GDM1 (cell line): ENCODE measurements at places on chromosomes 3 and 15.

- no peak for DNase-seq
Observed at GRCh38 chr3:127821394-127821793, 921 bp downstream of the MGLL start.

DNA sequence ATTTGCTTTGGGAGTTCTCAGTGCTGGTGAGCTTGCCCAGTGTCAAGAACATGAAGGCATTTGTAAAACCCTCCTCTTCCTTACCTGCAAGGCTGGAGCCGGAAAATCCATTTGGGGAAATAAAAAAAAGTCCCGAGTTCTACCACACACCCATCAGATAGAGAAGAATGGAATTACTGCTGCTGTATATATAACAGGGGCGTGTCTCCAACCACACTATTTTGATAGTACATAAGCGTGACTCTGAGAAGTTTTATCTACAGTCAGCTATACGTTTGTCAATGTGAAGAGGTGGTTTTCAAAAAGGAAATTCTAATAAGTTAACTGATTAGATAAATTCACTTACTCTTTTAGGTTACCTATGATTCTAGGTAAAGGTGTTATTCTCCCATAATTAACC, 1.3 kb upstream of the CPA3 start:
- DNase-seq: no peak

DNA sequence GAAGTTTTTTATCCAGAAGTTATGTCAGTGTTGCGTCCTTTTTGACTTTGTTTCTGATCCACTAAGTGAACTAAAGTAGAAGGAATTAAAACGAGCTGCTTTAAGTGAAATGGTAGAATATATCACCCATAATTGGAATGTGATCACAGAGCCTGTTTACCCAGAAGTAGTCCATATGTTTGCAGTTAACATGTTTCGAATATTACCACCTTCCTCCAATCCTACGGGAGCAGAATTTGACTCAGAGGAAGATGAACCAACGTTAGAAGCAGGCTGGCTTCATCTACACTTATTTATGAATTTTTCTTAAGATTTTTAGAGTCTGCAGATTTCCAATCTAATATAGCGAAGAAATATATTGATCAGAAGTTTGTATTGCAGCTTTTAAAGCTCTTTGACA, 57.6 kb downstream of the DNAH1 start:
- no peak for DNase-seq

DNA sequence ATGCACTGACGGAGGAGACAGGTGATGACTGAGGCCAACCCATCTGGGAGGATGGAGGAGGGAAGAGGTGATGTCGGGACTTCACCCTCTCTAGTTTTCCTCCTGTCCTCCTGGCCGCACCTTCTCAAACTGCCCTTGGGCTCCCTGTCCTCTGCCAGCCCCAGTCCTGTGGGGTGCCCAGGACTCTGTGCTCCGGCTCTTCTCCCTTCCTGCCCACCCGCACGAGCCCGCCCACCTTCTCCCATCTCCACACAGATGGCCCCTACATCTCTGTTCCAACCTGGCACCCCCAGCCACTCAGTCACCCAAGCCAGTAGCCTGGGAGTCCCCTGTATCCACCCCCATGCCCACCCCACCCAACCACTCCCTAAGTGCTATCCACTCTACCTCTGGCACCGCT, 206.7 kb upstream of the LINGO1 start:
- no peak for DNase-seq

GRCh38 chr3:113285226-113285625, 73.9 kb downstream of the BOC start:
- no peak for DNase-seq

DNA sequence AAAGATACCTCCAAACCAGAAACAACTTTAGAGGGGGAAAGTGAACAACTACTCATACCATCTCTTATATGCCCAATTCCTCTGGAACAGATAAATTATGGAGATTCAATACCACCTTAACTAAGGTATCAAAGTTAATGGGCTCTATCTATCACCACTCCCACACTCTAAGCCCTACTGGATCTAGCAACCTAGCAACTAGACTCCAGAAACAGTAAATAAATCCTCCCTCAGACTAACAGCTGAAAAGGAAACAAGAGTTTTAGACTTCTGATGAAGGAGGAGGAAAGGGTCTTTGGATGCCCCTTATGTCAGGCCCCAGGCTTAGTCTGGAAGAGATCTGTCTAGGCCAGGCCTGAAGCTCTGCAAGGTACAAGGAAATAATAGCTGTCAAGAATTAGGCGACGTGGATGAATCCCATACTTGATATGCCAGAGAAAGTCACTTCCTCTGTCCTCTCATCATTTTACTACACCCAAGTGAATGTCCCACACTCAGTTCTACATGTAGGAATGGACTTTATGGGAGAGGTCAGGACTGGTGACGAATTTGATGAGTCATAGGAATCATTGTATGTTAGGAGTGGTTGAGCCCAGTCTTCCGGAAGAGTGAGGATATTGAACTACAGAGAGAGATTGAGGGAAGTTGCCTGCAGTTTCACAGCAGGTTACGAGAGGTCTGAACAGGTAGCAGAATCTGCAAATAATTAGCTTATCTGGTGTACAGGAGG, 113.8 kb downstream of the AKAP13 start:
- no peak for DNase-seq

- DNase-seq: no peak
Observed at GRCh38 chr15:56098195-56098863, 104.9 kb upstream of the NEDD4 start.

GRCh38 chr15:99076555-99077308, 28.1 kb upstream of the SYNM start:
- DNase-seq: peak; percentile 71

DNA sequence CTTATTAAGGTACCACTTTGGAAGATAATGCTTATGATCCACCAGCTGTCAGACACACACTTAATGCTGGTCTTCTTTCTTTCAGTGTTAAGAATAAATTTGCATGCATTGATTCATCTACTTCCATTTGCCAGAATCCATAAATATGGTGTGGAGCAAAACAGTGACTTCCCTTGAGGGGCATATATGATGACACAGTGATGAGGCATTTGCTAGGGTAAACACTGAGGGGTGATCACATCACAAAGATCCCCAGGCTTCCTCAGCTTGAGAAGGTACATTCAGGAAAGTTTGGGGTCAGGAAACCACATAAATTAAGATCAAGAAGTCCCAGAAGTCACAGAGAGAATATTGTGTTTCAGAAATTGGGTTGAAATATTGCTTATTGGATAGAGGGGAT, 9.9 kb upstream of the ZBED2 start:
- no peak for DNase-seq

- no peak for DNase-seq
Observed at GRCh38 chr15:26757141-26757540, 15.7 kb downstream of the GABRB3 start.

GRCh38 chr3:69255928-69256327, 130.0 kb downstream of the FRMD4B start:
- DNase-seq: no peak

- no peak for DNase-seq
Observed at GRCh38 chr15:99167201-99167600, 62.3 kb downstream of the SYNM start.

DNA sequence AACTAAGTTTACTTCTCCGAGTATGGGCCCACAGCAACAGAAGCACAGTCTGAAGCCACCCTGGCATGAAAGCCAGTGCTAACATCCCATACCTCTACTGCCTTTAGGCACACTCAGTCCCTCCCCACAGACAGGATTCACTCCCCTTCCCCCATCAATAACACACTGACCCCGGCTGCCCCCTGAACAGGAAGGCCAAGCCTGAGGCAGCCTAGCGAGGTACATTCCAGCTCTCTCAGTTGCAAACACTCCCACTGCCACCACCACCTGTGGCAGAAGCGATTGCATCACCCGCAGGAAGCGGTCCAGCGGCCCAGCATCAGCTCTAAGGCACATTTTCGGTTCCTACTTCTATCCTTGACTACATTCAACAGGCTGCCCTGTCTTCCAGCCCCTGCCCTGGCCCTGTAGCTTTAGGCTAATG, 7.0 kb upstream of the BMF start:
- DNase-seq: peak; percentile 9

GRCh38 chr3:195508185-195508584, 34.9 kb downstream of the PPP1R2 start:
- no peak for DNase-seq

- DNase-seq: no peak
Observed at GRCh38 chr3:151751161-151751560, 17.4 kb downstream of the AADACL2 start.

GRCh38 chr3:130558366-130558765, 41.4 kb downstream of the COL6A6 start:
- DNase-seq: no peak

DNA sequence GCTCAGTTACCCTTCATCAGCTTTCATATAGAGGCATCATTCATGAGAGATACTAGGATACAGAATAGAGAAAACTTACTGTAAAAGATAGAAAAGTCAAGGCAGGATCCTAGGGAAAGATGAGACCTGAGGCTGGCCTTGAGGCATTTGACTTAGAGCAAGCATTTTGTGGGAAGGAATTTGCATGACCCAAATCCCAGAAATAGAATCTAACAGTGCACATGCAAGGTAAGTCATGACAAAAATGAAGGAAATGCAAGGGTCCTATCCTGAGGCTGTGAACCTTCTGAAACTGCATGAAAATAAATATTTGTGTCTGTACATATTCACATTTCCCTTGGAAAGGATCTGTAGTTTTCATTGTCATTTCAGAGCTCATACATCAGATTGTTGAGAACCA, 122.3 kb downstream of the HCN4 start:
- DNase-seq: no peak

DNA sequence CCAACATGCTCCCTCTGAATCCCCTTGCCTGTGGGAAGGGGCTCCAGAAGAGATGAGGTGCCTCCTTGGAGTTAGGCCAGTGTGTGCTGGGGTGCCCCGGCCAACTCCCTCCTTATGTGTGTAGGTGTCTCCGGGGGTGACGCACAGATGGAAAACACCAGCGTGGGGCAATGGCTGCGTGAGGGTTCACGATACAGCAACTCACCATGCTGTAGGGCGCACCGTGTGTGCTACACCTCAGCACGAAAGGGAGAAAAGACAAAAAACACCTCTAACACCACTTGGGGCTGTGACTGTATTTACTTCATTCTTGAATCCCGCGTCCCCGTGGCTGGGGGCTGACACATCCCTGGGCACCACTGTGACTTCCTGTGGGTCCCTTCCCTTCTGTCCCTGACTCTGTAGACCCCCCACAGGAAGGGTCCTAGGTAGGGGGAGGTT, 1.6 kb upstream of the CALML4 start:
- DNase-seq: no peak

GRCh38 chr3:160402221-160403027, 3.0 kb downstream of the SMC4 start:
- no peak for DNase-seq

DNA sequence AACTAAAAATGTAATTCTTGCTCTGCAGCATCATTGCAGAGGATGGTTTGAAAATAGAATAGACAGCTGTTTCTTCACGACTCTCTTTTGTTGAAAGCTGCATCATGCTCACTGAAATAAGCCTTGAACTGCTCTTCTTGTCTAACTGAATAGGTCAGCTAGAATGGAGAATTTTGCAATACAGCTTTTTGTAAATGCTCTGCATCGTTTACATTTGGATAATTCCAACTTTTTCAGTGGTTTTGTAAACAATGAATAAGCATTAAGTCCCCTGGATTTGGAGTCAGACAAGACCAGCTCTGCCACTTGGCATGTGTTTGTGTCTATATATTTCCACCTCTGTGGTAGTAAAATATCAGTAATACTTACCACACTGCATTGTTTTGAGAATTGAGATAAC, 95.2 kb downstream of the PLSCR2 start:
- DNase-seq: no peak

GRCh38 chr3:168072323-168072650, 23.4 kb downstream of the GOLIM4 start:
- DNase-seq: no peak

- DNase-seq: no peak
Observed at GRCh38 chr15:92808598-92809063, 91.5 kb upstream of the CHD2 start.

DNA sequence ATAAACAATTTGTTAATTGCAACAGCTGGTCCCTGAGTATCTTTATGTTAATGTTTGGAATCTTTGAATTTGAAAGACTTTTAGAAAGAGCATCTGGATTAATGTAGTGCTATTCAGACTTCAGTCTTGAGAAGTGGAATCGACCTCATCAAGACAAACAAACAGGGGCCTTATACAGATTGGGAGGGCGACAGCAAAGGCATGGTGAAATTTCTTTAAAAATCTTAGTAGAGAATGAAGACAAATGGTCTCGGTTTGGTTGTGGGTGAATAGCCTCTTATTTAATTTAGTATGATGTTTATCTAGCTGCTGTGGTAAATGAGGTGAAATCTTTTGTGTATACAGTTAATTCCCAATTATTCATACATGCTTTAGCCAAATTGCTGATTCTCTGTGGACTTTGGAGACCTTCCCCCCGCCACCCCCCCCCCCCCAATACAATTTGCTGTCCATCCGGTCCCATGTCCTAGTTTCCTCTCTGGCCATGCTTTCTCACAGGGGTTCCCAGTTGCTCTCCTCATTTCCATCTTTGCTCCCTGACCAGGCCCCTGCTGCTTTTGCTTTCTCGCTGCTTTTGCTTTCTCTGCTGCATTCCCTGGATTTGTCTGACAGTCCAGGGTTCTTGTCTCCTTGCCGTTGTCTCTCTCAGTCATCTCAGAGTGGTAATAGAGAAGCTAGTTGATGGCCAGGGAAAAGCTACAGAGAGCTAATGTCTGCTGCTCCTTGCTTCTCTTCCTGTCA, 135.3 kb downstream of the FNDC3B start:
- no peak for DNase-seq

DNA sequence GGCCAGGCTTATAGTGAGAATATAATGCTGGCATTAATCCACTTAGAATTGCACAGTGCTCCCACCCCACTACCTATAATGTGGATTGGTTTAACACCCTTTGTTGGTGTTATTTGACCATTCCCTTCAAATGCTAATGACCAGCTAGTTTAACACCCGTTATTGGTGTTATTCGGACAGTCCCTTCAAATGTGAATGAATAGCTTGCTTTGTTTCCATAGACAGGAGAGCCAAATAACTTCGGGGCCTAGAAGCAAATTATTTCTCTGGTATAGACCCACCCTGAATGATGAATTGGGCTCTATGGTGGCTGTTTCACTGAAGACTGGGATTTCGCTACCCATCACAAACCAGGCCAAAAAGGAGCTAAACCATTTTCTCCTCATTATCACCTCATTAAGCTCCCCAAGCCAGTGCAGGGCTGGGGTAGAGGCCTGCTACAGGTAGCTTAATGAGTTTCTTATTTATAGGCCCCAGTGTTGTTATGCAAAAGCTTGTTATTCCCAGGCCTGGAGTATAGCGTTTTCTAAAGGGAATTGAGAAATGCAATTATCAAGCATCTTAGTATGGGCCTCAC, 494.1 kb upstream of the DPH6 start:
- no peak for DNase-seq
